ENCODE measurements at places on chromosomes 7 and 10.

DNA sequence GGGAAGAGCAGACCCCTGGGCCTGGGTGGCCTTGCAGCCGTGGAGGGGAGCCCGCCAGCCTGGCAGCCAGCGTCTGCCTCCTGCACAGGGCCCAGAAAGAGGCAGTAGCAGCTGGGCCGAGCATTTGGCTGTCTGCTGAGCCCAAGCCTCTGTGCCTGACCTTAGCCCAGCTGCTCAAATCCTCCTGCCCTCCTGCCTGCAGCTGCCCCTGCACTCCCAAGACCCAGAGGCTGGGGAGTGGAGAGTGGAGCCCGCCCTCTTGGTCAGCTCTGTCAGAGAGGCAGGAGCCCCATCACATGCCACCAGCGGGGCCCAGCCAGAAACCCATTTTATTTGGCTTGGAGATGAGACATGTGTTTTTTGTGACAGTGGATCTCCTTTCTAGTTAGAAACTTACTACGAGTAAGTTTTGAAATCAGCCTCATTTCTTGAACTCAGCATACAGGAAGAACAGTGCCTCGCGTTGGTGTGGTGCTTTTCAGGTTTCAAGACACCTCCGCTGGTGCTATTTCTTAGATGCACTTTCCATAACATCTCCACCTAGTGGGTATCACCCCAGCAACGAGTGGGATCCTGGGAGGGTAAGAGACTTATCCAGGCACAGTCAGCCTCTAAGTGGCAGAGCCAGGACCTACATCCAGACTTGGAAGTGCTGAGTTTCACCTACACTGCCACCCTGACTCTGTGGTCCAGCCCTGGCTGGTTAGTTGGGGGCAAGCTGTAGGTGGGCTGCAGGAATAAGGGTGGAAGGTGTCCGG, 477.1 kb downstream of the RPS24 start:
- no peak for DNase-seq

- DNase-seq: no peak
These were observed 17.6 kb downstream of the NRBF2 start for GRCh38 chr10:63150745-63151144.

DNA sequence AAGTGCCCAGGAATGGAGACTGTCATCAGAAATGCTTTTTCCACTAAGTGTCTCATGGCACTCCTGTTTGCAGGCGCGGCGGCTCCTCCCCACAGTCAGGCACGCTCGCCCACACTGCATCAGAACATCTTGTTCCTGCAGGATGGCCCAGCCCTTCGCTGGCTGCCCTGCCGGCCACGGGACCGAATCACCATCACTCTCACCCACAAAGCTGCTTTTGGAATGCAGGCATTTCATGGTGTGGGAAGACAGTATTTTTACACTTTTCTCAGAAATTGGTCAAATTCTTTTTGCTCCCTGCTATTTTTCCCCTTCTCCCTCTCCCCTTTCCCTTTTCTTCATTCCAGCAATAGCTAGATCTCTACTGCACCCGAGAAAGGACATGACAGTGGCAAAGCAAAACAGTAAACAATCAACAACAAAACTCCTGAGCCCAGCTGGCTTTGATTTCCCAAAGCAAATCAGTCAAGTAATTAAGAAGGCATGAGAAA, 176.1 kb upstream of the TNS3 start:
- DNase-seq: peak; percentile 51

GRCh38 chr10:29176845-29177832, 111.7 kb upstream of the LYZL1 start:
- DNase-seq: no peak

- no peak for DNase-seq
These were observed 8.2 kb upstream of the C1GALT1 start for GRCh38 chr7:7173956-7174632.

DNA sequence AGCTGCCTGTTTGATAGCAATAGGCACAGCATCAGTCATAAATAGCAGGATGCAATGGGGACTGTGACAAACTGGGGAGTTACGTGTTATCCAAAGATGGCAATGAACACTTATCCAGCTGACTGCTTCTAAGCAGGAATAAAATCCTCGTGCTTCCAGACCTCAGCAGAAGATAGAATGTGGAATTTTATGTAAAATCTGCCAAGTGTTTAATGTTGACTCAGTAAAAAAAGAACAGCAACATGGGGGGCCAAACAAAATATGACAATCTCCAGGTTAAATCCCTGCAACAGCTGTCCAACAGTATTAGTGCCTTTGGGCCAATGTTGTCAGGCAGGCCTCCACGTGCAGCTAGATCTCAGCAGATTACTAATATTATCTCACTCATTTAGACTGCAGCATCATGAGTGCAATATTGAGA, 127.3 kb downstream of the SEMA3C start:
- no peak for DNase-seq

DNA sequence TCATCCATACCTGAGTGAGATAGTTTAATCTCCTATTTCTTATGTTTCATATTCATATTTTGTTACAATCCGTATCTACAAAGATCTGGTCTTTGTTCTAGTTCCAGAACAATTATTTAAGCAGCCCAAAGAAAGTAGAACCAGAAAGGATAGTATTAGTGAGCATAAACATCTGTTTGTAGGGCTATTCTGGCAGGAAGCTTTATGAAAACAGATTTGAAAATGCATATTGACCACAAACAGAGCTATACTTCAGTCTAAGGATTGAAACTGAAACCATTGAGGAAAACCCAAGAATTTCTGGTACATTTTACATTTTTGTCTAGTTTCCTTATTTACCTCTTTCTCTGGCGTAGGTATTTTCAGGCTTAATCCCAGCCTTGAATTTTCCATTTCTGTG, 28.1 kb downstream of the LRGUK start:
- no peak for DNase-seq

DNA sequence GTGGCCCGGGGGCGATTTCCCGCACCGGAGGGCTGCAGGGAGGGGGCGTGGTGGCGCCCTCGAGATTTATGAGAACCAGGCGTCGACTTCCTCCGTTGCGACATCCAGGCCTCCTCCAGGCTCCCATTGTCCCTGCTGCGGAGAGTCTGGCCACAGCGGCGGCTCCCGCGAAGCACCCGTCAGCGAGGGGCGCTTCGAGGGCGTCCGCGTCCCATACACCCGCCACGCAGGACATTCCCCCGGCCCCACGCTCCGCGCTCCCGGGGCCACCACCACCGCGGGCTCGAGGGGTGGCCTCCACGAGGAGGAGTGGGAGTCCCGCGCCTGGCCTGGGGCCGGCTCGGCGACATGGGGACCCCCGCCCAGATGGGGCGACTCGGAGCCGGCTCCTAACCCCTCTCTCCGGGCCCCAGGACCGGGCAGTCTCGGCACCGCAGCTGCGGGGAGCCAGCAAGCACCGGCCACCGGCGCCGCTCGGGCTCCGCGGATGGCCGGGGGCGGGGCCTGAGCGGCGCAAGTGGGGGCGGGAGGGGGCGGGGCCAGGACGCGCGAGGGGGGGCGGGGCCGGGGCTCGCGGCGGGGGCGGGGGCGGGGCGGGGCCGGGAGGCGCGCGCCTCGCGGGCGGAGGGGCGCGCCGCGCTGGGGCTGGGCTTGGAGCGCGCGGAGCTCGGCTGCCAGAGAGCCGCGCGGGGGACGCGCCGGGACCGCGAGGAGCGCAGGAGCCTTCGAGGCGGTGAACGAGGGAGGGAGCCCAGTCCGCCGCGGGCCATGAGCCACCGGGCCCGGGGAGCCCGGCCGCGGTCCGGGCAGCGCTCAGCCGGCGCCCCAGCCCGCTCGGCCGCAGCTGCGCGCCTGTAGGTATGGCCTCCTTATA, at the start of gene SH2B2:
TSS of gene SH2B2 (plus strand) at position 632 of the 874 bp plus-strand sequence. CDS start 13,683 bp downstream, outside the sequence.
- peak; percentile 60 for DNase-seq

GRCh38 chr7:27082171-27082570, 13.6 kb downstream of the HOXA1 start:
- no peak for DNase-seq

DNA sequence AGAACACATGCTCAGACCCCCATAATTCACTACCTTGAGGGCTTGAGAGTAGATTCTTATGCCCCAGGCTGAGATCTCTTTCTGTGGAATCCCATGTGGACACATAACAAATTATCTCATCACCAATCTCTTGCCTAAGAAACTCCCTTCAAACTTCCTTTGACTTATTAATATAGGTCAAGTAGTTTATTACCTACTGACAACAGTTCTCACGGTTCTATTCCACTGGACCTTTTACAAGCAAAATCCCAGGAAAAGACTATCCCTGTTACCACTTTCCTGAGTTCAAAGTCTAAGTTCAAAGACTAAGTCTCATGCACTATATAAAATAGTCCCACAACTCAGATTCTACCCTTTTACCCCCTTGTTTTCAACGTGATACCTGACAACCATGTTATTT, 754.7 kb downstream of the SUGCT start:
- no peak for DNase-seq

- DNase-seq: no peak
These were observed 49.0 kb upstream of the STK17A start for GRCh38 chr7:43533801-43534479.

DNA sequence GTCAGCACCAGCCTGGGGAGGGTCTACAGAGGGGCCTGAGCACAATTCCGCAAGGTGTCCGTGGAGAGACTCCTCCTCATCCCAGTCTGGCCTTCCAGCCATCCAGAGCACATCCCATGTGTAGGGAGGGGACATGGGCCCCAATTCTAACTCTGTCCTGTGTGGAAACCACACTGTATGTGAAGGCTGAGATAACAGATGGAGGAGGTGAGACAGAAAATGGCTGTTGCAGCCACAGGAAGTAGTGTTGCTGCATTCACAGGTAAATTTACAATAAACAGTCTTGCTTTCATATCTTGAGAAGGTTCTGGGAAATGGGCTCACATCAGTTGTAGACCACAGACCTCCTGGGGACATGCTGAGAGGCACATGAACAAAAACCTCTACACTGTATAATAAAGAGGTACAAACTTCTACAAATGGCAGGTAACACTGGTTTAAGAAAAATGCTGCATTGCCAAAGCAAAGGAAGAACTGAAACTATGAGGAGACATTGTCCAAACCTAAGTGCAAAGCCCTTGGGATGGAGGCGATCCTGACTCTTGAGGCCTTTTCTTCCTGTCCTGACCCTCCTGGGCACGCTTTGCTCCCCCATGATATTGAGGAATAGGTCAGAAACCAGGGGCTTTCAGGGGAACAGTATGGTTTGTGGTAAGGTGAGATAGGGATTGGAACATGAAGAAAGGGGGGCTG, 21.6 kb upstream of the GIMAP2 start:
- no peak for DNase-seq

DNA sequence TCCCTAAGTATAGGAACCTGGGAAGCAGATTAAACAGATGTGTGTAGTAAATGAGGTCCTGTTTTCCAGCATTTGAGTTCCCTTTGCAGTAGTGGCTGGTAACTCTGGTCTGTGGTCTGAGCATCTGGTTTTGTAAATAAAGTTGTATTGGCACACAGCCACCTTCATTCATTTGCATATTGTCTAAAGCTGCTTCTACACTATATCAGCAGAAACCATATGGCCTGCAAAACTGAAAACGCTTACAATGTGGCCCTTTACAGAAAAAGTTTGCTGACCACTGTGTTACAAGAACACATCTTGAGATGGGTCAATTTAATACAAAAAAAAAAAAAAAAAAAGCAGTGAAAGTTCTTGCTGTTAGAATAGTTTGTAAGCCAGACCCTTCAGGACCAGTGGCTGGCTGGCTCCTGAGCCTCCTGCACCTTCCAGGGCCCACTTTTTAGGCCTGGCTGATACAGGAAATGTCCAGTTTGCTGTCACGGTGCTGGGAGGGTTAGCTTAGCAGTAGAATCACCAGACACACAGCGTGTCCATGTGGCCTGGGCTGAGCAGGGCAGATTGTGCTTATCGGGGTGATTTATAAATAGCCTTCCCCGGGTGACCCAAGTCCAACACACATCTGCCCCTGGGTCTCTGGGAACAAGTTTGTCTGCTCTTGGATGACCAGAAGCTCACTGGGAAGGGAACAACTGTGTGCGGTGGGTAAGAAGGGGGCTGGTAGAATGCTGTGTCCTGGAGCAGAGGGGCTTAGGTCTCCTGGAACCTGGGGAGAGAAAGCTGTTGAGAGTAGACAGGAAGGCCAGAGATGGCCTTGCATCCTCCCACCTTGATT, 1.4 kb downstream of the C10orf71 start:
- no peak for DNase-seq

- DNase-seq: no peak
These were observed 982.0 kb downstream of the SORCS1 start for GRCh38 chr10:106182542-106182941.

GRCh38 chr10:132539431-132539839, 1.8 kb downstream of the INPP5A start:
- peak; percentile 79 for DNase-seq

DNA sequence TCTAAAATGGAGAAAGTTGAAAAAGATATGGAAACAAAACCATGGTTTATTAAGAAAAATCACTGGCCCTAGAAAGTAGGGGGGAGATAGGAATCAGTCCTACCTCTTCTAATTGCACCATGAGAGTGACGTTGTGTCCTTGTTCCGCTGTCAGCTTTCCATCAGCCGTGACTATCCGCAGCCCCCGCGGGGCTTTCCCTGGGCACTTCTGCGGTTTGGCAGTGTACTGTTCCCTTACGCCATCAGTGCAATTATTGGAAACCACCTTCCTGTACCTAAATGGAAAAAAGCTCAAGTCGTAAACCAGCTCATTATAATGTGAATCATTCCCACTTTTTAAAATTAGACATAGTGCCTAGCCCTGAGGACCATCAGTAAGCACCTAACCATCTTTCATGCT, 512.2 kb downstream of the SORCS1 start:
- no peak for DNase-seq

- peak; percentile 77 for DNase-seq
These were observed at the start of gene PSTK for GRCh38 chr10:122980209-122981065. Gene PSTK, plus strand, starts transcription at chr10:122980401. Its CDS starts 79 bp downstream, at chr10:122980480.
